ENCODE measurements at places on chromosomes 7 and 10.

GRCh38 chr7:71885487-71885886 is 526.7 kb downstream of the CALN1 start:
- no peak for DNase-seq

DNA sequence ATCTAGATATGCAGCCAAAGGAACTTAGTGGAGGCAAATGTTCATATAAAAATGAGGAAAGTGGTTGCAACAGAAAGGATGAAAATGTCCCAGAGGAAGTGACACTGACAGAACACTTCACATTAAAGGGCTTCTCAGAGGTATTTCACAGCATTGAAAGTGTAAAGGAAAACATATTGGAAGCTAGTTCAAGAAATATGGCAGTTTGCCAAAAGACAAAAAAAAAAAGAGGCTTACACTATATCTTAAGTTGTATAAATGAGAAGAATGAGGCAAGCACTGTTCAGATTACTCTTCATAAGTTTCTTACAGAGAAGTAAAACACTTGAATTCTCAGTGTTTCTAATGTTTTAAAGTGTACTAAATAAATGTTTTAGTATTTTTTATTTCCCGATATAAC is 20.1 kb downstream of the RUNDC3B start:
- DNase-seq = no peak

- DNase-seq = no peak
Observed at GRCh38 chr10:75528392-75528791, 97.0 kb downstream of the LRMDA start.

DNA sequence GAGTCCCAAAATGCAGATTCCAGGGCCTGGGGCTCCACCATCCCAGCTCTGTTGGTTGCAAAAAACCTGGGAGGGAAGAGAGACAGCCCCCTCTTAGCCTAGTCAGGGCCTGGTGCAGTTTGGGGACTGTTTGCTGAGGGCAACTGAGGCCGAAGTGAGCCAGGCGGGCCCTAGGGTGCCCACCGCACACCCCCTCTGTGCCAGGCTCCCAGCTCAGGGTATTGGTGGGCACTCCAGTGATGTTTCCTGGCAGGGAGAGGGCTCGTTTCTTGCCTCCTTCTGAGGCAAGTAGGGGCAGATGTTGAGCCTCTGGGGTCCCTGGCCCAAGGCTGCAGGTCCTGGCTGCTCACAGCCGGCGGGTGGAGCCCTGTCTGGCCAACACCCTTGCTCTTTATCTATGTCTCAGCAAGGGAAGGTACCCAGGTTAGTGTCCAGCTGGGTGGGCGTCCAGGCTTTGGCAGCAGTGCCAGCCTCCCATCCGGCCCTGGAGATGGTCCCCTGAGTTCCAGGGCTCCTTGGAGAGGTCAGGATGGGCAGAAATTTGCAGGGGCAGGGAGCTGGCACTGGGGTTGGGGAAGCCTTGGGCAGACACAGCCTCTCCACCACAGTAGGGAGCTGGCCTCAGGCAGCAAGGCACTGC is 37.8 kb downstream of the KCTD7 start:
- DNase-seq = no peak

- DNase-seq = no peak
Observed at GRCh38 chr7:30771880-30772425, 736 bp downstream of the MINDY4 start.

GRCh38 chr7:3537210-3537875 is 236.3 kb downstream of the SDK1 start:
- no peak for DNase-seq

- no peak for DNase-seq
Observed at GRCh38 chr7:88500131-88500530, 193.4 kb upstream of the STEAP4 start.

Measured in caudate nucleus (tissue), 63 donors.